ENCODE measurements at places on chromosomes 2 and 18.

DNA sequence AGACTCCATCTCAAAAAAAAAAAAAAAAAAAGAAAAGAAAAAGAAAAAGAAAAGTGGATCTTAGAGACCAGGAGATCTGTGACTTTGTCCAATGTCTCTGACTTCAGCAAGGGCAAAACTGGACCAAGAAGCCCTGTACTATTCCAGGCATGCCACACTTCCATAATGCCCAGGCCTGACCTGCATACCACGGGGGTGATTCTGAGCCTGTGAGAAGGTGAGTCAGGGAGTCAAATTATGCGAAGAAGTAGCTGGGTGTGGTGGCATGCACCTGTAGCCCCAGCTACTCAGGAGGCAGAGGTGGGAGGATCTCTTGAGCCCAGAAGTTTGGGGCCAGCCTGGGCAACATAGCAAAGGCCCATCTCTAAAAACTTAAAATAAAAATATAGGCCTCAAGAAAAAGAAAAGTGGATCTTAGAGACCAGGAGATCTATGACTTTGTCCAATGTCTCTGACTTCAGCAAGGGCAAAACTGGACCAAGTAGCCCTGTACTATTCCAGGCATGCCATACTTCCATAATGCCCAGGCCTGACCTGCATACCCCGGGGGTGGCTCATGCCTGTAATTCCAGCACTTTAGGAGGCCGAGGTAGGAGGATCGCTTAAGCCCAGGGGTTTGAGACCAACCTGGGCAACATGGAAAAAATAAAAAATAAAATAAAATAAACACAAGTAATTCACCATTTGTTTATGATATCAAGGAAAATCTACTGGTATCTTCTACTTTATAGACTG is 12.2 kb upstream of the PUM2 start:
- DNase-seq = no peak

- no peak for DNase-seq
These were observed 46.1 kb upstream of the SH3BP4 start for GRCh38 chr2:234905547-234906265.

DNA sequence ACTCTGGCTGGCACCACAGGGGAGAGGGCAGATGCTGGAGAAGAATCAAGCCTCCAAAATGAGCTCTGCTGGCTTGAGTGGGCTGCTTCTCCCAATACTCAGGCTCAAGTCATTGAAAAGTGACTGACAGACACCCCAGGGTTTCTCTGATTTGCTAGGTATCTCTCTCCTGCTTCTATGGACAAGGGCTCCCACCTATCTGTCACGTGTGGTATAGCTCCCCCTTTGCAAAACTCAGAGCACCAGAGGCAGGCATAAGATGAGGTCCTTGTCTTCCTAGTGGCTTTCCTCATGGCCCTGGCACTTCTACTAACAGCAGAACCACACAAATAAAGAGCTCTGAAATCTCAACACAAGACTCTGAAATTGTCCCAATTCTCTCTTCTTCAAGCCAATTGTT is 105.2 kb downstream of the GALNT14 start:
- DNase-seq = no peak

GRCh38 chr18:41693008-41693407 is 262.0 kb upstream of the PIK3C3 start:
- DNase-seq = no peak

GRCh38 chr2:173502296-173502695 is 147.6 kb downstream of the CDCA7 start:
- no peak for DNase-seq

DNA sequence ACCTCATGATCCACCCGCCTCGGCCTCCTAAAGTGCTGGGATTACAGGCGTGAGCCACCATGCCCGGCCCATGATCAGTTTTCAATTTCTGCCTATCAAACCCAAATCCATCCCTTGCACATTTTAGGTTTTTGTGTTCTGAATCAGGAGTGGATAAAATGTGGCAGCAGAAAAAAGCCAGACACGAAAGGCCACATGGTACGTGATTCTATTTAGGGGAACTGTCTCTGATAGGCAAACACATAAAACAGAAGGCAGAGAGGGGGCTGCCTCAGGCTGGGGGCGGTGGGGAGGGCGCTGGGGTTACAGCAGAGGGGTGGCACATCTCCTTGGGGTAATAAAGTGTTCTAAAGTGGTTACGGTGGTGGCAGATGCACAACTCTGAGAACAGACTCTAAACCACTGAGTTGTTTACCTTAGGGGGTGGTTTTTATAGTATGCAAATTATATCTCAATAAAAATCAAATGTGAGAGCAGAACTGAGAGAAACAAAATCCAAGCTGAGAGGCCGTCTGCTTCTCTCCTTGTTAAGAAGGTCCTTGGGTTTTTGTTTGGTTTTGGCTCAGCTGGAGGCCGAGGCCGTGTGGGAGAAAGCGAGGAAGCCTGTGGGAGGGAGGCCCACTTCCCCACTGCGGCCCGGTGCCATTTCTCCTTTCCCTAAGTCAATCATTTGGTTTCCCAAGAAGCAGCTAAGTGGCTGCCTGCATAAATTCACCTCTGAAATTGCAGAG is 78.0 kb downstream of the SOWAHC start:
- no peak for DNase-seq

DNA sequence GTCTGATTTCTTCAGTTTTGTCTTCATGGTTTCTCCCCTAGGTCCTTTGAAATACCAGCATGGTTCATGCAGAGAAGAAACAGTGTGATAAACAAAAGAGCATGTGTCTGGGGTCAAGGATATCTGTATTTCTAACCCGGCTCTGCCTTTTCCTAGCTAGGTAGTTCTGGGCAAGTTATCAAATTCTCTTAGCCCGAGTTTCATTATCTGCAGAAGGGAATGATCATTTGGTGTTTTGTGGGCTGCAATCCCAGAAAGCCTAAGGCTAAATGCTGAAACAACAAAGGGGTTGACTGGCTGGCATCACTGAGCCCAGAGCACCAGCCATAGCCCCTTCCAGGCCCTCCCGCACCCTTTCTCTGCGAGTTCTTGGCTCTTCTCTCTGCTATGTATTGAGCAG is 51.7 kb upstream of the DAPL1 start:
- DNase-seq = no peak

GRCh38 chr18:42564761-42565160 is 550.7 kb downstream of the RIT2 start:
- no peak for DNase-seq

DNA sequence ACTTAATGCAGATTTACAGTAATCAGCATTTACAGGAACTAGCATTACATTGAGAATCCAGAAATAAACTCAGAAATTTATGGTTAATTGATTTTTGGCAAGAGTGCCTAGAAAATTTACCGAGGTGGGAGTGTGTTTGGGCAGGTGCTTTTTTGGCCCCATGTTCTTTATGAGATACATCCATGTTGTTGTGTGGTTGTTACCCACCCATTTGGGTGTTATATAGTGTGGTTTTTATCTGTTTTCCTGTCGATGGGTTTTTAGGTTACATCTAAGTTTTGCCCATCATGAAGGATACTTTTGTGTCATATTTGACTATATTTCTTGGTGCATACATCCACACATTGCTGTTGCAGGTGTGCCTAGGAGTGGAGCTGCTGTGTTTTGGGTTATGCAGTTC is 82.0 kb downstream of the ATP9B start:
- DNase-seq = no peak

- no peak for DNase-seq
These were observed 371.9 kb downstream of the IRS1 start for GRCh38 chr2:226427538-226428307.

- no peak for DNase-seq
These were observed 172.1 kb upstream of the GLI2 start for GRCh38 chr2:120563616-120564015.

- DNase-seq = no peak
These were observed 107.3 kb upstream of the MGAT5 start for GRCh38 chr2:134146620-134147019.

GRCh38 chr2:11179196-11179595 is 23.9 kb downstream of the SLC66A3 start:
- no peak for DNase-seq

DNA sequence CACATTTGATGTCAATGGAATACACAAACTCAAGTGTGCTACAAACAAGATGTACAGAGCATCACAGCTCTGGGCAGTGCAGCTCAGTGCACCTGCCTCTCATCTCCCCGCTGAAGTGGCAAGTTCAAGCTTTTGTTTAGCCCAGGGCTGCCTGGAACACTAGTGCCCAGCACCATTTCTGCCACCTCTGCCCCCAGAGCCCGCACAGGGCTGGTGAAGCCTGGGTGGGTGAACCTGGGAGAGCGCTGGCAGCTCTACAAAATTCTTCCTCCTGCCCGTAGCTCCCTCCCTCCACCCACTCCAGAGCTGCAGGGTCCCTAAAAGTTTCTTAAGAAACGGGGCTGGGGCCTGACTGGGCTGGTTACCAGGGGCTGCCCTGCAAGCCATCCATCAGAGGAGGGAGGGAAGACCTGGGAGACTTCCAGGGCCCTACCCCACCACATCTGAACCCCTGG is 1.5 kb downstream of the HES6 start:
- DNase-seq = peak; percentile 39

DNA sequence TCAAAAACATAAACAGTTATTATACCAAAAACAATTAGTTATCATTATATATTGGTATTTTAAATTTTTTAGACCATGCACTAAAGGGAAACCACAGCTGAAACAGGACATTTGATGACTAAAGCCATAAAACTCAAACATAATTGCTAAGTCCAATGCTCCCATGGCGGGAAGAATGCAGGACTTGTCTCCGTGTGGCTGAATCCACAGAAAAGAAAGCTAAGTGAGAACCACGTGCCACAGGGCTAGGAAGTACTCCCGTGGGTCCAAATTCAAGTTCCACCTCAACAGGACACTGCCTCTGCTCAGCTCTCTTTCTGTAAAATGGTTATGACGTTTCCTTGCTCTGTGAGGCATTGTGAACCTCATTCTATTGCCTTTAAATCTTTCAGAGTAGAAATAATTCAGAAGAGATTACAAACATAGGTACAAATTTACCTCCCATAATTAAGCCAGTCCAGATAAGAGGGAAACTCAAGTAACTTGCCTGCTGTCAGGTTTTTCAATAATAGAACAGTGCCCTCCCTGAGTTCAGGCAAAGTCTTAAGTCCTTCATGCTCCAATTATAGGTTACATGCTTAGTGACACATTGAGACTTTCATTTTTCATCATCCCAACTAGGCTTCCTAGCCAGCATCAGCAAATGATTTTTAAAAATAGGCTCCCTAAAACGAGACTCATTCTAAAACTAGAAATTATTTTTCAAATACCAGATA is 36.7 kb downstream of the FTCDNL1 start:
- no peak for DNase-seq

DNA sequence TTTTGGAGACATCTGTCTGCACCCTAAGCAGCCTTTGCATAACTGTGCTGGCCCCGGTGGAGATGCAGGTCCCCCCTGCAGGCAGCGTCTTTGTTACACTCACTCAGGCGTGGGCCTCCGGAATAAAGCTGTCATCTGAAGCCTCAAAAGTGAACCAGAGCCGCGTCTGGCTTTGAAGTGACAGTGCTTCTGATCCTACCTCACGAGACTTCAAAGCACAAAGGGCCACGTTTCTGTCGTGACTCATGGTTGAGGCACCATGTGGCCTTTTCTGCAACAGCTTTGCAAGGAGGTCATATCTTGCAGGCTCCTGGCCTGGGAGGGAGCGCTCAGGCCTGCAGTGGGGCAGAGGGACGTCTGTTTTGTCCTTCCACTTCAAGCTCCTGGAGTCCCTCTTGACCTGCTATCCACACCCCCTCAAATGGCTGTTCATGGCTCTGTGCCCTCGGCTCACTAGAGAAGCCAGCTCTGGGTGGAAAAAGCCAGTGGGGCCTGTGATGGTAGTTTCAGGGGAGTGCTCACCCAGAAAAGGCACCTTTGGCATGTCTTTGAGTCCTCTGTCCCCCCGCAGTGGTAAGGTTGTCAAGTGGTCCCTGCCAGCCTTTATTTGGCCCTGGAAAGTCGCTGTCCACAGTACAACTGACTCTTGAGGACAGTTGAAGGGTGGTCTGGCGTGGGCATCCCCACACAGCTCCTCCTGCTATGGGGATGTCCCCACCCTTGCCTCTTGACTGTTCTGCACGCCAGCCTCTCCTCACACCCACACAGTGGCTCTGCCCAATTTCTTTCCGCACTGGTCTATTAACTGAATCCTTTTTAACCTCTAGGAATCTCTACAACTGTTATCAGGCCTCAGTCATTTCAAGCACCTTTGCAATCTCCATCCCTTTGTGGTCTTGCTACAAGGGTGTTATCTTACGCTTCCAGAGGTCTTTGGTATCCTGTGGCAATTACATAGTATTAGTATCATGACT is 19.3 kb downstream of the GPR55 start:
- no peak for DNase-seq

DNA sequence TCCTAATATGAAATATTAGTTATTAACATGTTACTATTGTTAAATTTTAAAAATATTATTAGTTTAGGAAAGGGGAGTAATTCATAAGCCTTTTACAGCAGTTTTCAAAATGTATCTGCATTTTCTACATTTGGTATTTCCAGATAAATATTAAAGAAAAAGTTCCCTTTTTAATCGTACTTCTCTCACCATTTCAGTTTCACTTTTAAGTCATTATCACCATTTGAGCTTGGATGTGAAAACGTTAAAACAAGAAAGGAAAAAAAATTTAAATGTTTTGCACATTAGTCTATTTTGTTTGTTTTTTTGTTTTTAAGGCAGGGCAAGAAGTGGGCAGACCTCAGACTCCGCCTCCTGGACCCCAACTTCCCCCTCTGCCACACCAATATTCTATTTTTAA is 3.3 kb upstream of the SRSF7 start:
- DNase-seq = peak; percentile 8

DNA sequence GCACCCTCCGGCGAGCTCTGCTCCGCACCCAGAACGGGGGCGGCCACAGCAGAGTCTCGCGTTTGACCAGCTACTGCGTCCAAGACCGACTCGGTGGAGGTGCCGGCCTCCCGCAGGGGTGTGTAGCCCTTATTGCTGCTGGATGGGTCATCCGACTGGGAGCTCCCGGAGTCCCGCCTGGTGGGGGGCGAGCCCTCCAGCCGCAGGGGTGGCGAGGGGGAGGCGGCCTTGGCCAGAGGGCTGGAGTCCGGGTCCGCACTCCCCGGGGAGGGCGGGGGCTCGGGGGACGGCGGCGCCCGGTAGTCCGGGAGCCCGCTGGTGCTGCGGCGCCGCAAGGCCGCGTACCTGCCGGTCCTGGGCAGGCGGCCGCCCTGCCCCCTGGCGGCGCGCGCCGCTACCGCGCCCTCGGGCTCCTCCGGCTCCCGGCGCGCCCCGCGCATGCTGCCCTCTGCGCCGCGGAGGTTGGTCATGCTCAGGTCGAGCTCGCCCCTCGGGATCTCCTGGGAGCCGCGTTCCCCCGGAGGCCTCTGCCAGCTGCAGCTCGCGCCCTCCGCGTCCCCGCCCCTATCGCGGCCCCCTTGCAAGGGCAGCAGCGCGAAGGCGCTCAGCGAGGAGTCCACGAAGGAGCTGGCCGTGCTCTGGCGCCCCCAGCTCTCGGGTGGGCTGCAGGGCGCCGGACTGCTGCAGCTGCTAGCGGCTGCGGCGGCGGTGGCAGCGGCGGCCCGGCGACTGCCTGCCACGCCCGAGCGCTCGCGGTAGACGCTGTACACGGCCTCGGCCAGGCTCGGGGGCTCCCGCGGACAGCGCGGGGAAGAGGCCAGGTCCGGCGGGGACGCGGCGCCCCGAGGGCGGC is 4.8 kb downstream of the TMEM200C start:
- peak; percentile 38 for DNase-seq

GRCh38 chr2:227848586-227848985 is 22.8 kb upstream of the DAW1 start:
- no peak for DNase-seq

GRCh38 chr18:31438402-31438801 is 9.1 kb upstream of the DSG3 start:
- no peak for DNase-seq

- no peak for DNase-seq
These were observed 577 bp downstream of the ERCC3 start for GRCh38 chr2:127293386-127293747.

Data from erythroblast (primary cell).